Naive thymus-derived CD4-positive, alpha-beta T cell (primary cell): ENCODE measurements at places on chromosomes 2 and 18.
A peak's percentile ranks its signal among the peaks of the same experiment; 100 is the strongest.

DNA sequence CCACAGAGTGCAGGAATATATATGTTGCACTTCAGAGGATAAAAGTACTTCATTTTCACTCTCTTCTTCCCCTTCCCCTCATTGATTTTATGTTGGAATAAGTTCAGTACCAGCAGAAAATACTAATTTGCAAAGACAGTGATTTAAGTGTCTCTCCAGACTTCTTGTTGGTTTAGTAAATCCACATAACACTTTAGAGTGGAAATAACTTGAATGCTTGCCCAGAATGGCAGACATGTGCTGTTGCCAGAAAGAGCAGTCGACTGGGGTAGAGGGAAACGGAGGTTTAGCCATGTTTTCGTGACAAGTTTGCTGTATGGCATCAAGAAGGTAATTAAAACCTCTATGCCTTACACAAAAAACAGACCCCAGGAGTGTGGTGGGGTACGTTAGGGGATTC, 246.0 kb upstream of the CXCR4 start:
- H3K36me3 ChIP-seq = no peaks in the 10 kb centered on the region
- H3K4me1 ChIP-seq = peaks cover 4% of the 10 kb centered on the region
- no peak overlapping the region for H3K27ac ChIP-seq
- no peak for DNase-seq
- H3K4me3 ChIP-seq = no peak overlapping the region

- H3K4me1 ChIP-seq = no peaks in the 10 kb centered on the region
- H3K27ac ChIP-seq = no peak overlapping the region
- H3K27me3 ChIP-seq = peaks cover 23% of the 10 kb centered on the region
- DNase-seq = no peak
Measured at GRCh38 chr18:57443702-57444101, 8.5 kb downstream of the ONECUT2 start.

GRCh38 chr2:37344453-37345361, at the start of gene QPCT:
Gene QPCT (plus strand): TSS chr2:37344630. CDS start chr2:37344732, 102 bp downstream.
- H3K4me3 ChIP-seq = peak within 1 kb of the TSS; percentile 57
- peak; percentile 46 for DNase-seq
- no peak within 1 kb of the TSS for H3K27ac ChIP-seq

- no peak overlapping the region for H3K4me3 ChIP-seq
- no peak for DNase-seq
- H3K27me3 ChIP-seq = no peaks in the 10 kb centered on the region
- H3K27ac ChIP-seq = no peak overlapping the region
Measured at GRCh38 chr2:207683879-207684627, 27.4 kb upstream of the CCNYL1 start.

- no peak overlapping the region for H3K27ac ChIP-seq
- H3K4me1 ChIP-seq = no peaks in the 10 kb centered on the region
- no peaks in the 10 kb centered on the region for H3K27me3 ChIP-seq
- DNase-seq = no peak
- H3K36me3 ChIP-seq = no peaks in the 10 kb centered on the region
Measured at GRCh38 chr2:33275689-33276444, 200.6 kb upstream of the RASGRP3 start.

DNA sequence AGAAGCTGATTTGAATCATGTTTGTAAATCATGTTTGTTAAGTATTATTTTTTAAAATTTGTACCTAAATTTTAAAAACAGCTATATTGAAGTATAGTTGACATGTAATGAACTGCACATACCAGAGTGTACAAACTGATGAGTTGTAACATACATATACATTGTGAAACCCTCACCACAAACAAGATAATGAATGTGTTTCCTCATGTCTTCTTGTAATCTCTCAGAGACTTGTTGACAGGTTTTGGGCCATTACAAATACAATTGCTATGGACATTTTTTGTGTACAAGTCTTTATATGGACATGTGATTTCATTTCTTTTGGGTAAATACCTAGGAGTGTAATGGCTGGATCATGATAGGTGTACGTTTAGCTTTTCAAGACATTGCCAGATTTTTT, 21.5 kb downstream of the WDR43 start:
- H3K4me3 ChIP-seq = no peak overlapping the region
- DNase-seq = no peak
- H3K27me3 ChIP-seq = no peaks in the 10 kb centered on the region

DNA sequence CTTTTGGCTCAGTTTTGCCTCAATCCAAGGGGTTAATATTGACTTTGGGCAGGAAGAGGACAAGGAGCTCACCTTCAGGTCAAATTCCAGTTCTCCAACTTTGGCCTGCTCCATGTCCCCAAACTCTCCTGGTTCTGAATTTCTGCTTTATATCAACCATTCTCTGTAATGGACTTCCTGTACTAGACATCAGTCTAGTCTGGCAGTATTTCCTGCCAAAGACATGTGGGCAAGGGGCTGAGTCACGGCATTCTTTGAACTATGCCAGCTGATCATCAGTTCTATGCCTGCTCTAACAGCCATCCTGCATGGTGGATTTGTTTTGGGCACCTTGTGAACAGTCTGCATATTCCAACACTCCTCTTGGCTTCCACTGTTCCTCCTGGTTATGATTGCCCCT, 199.4 kb downstream of the ZEB2 start:
- no peaks in the 10 kb centered on the region for H3K27me3 ChIP-seq
- H3K27ac ChIP-seq = no peak overlapping the region
- H3K36me3 ChIP-seq = no peaks in the 10 kb centered on the region
- peaks cover 32% of the 10 kb centered on the region for H3K4me1 ChIP-seq
